ENCODE measurements at places on chromosomes 5 and 9.

GRCh38 chr9:132488626-132489025, 78.6 kb downstream of the CFAP77 start:
- DNase-seq = no peak

DNA sequence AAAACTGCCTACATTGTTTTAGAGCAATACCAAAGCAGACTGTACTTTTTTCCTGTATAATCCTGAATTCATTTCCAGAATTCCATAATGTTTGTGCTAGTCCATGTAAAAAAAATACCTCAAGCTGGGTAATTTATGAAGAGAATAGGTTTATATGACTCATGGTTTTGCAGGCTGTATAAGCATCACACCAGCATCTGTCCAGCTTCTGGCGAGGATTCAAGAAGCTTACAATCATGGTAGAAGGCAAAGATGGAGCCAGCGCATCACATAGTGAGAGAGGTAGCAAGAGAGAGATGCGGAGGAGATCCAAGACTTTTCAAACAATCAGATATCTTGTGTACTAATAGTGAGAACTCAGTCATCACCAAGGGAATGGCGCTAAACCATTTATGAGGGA, 280.3 kb upstream of the CDH9 start:
- DNase-seq = no peak

GRCh38 chr9:133846483-133847090, 108.4 kb upstream of the SARDH start:
- DNase-seq = no peak

GRCh38 chr9:77166193-77166592, 11.1 kb upstream of the VPS13A start:
- no peak for DNase-seq

DNA sequence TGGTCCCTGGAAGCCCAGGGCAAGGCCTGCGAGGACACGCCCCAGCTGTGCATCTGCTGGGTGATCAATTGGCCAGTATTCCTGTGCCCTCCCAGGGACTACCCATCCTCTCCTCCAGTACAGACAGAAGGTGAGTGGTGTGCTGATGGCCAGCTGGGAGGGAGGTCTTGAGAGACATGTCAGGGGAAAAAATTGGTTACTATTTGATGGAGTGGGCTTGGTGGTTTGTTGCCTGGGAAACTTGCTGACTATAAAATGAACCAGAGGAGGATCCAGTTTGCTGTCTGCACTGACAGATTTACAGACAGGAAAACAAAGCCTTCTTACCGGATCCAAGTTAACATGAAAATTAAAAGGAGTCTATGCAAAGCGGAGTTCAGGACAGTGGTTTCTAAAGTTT, 40.3 kb downstream of the MAP1B start:
- DNase-seq = no peak

Data from stimulated activated CD4-positive, alpha-beta T cell treated with anti-CD3 and anti-CD28 coated beads, TNF-alpha, amount 100 ng/mL, for 1 hour (primary cell).